ENCODE measurements at places on chromosomes 7 and 10.

- no peak for DNase-seq
These were observed 396 bp downstream of the PSMG3 start for GRCh38 chr7:1569440-1569832.

DNA sequence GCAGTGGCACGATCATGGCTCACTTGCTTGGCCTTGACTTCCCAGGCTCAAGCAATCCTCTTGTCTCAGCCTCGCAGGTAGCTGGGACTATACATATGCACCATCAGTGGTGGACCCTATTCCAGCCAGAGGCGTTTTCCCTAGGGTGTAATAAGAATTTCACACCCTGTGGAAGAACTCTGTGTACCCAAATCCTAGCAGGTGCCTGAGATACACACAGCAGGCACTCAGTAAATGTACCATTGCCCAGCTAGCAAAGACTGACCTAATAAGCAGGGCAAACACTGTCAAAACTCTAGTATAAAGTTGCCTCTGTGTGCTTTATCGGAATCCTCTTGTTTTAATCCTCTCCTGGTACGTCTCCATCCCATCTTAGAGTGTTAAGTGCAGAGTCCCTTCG, 33.7 kb upstream of the BHLHA15 start:
- DNase-seq, result no peak

DNA sequence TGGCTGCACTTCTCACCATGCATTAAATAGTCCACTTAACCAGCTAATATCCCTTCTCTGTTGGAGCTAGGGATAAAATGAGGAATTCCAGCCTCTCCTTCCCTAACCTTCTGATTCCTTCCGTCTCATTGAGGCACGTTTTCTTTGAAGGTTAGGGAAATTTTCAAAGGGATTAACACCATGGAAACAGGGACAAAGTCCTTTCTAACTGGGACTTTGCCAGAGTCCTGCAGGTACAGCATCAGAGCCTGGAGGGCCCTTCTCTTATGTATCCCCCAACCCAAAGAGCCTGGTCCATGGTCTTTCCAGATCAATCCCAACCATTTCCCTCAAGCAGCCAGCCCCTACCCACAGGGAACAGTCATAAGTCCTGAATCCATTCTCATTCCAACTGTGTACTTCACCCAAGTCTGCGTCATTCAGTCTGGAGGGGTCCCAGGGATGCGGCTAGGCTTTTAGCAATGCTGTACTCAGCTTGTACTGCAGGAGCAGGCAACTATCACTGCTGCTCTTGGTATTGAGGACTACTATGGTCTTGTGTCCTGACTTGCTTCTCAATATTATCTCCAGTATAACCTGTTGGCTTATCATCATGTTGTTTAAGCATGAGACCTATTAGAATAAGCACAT, 34.6 kb upstream of the CROT start:
- DNase-seq, result no peak

DNA sequence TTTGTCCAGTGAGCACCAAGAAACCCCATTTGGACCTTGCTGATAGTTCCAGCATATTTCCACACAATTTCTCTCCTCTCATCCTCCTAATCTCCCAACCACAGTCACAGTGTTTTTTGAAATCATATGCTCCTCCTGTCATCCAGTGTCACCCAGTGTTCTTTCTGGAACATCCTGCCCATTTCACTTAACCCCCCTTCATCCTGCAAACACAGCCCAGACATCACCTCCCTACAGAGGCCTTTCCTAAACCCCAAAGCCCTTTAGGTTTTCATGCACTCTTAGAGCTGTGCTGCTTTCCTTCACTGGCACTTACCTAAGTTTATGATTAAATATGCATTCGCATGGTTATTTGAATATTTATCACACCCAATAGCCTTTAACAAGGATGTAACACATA, 1158.0 kb upstream of the C7orf33 start:
- no peak for DNase-seq
